ENCODE measurements at places on chromosomes 11 and 22. TPM values are rescaled to one million over a fixed set of nuclear protein-coding genes. Genes with fewer than 3 reads are reported as not detected.

- no peak for ATAC-seq
These were observed 38.4 kb downstream of the CECR2 start for GRCh38 chr22:17407643-17408042.

Gene TCP11L1
- 18.3 TPM for total RNA-seq

GRCh38 chr11:122777343-122777742 is 61.0 kb upstream of the CRTAM start:
- ATAC-seq: no peak

- peak; percentile 94 for ATAC-seq
These were observed 152.0 kb upstream of the SYN3 start for GRCh38 chr22:33209930-33210784.

DNA sequence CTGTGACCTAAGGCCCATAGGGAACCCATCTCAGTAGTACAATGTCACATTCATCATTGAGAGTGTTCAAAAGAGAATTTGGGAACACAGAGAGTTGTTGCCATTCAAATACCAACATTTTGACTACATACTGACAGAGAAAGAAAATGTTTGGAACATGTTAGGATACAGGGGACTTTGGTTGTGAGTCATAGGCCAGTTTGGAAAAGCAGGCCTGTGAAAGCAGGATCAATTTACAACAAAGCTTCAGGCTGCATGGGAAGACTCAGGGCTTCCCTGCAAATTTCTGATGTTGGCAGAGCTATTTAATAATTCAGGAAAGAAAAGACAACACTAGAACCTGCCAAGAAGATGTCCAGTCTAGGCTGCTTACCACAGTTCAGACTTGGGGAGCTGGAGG is 374 bp downstream of the NLRP10 start:
- ATAC-seq: peak; percentile 20

Data from motor neuron (in vitro differentiated cells).